ENCODE measurements at places on chromosomes 4 and X. TPM values are rescaled to one million over a fixed set of nuclear protein-coding genes. Genes with fewer than 3 reads are reported as not detected.

DNA sequence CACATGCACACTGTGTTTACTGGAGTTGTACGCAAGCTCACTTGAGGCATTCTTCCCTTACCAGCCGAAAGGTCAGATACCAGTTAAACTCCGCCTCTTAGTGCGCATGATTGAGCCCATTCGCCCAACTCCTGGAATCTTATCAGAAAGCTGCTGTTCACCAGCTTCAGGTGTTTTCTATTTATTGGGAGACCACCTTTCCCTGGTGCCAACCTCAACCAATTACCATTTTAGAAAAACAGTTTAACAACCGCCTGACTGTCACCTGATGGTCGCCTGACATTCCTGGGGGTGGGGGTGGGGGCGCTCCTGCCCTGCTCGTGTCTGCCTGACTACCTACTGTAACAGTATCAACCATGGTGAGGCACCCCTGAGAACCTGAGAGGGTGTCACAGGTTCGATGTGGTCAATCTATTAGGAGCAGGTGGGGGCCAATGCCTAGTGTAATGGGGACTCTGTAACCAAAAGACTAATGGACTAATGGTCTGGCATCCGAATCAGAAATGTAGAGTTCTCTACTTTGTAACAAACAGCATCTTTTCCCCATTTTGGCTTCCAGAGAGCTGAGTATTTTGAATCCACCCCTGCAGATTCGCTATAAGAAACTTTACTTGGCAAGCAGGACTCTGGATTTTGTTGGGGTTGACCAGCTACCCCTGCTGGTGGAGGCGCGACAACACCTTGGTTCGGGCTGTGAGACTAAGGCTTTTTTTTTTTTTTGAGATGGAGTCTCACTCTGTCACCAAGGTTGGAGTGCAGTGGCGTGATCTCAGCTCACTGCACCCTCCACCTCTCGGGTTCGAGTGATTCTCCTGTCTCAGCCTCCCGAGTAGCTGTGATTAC lies 58.2 kb upstream of the ZNF157 start:
- DNase-seq, result peak; percentile 3
- H3K4me3 ChIP-seq, result no peak overlapping the region
- no peaks in the 10 kb centered on the region for H3K27me3 ChIP-seq
- no peak overlapping the region for H3K27ac ChIP-seq
- no peaks in the 10 kb centered on the region for H3K36me3 ChIP-seq

DNA sequence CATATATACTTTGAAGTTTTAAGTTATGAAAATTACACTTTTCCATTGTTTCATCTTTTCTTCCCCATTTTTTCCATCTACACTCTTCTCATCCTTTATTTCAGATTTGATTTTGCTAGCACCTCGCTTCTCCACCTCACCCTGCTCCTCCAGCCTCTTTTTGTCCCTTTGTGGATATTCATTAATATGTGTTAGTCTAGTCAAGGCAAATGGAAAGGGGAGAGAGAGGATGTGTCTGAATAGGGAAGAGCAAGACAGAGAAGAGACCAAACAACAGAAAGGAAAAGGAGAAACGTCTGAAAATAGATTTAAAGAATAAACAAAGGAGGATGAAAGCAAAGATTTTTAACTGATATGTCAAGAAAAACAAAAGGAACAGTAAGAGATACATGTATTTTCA lies 24.1 kb downstream of the GPM6A start:
- no peak overlapping the region for H3K27ac ChIP-seq
- H3K27me3 ChIP-seq, result no peaks in the 10 kb centered on the region
- no peak for DNase-seq
- H3K4me1 ChIP-seq, result no peaks in the 10 kb centered on the region

DNA sequence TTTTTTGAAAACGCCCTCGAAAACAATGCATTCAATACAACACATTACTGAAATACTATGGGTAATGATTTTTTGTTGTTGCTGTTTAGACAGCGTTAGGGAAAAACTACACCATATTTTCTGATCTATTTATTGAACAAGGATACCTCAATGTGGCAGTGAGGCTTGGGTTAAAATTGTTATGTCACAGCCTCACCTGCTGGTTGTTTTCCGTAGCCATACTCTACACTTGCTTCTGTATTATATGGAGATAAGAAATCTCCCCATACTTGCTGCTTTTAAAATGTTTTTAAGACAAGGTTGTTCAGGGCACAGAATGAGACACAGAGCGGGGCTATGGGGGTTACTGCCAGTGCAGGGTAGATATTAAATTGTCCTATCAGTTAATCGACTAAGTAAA lies 221.6 kb upstream of the FTHL17 start:
- H3K4me3 ChIP-seq, result no peak overlapping the region
- no peaks in the 10 kb centered on the region for H3K27me3 ChIP-seq
- DNase-seq, result no peak
- no peak overlapping the region for H3K27ac ChIP-seq

The GPR119 gene
- not detected for total RNA-seq

DNA sequence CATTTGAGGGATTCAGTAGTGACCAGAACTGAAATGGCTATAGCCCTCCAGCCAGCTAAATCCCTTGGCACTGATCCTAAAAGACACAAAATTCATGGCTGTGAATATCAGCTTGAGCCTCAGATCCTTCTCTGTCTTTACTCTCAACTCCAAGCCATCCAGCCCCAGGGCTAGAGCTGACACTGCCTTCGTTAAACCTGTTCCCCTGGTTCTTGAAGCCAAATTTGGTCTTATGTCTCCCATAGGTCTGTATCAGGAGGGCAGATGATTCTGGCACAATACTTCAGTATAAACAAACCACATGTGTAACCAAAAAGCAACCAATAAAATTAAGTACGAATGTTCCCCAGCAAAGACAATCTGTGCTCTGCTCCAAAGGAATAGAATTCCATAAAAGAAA lies 78.0 kb downstream of the ANOS1 start:
- H3K36me3 ChIP-seq, result no peaks in the 10 kb centered on the region
- DNase-seq, result no peak
- no peaks in the 10 kb centered on the region for H3K4me1 ChIP-seq
- no peaks in the 10 kb centered on the region for H3K27me3 ChIP-seq

DNA sequence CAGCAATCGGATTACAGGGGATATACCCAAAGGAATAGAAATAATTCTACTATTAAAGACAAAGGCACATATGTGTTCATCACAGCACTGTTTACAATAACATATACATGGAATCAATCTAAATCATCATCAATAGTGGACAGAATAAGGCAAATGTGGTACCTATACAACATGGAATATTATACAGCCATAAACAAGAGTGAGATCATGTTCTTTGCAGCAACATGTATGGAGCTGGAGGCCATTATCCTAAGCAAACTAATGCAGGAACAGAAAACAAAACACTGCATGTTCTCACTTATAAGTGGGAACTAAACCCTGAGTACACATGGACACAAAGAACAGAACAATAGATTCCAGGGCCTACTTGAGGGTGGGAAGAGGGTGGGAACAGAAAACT lies 163.2 kb downstream of the CFAP299 start:
- H3K4me3 ChIP-seq, result no peak overlapping the region
- no peak overlapping the region for H3K27ac ChIP-seq
- H3K4me1 ChIP-seq, result peaks cover 53% of the 10 kb centered on the region

The TEX13B gene
- total RNA-seq, result not detected
